Activated CD4-positive, alpha-beta T cell treated with anti-CD3 and anti-CD28 coated beads, Interleukin-10, Interleukin-2, amounts not matched to agents 100 ng/mL and 50 ng/mL, durations not matched to agents 16 hours and 8 hours (primary cell): ENCODE measurements at places on chromosomes 7 and 10.

GRCh38 chr10:110214371-110214826 lies 7.0 kb downstream of the MXI1 start:
- no peak for DNase-seq

DNA sequence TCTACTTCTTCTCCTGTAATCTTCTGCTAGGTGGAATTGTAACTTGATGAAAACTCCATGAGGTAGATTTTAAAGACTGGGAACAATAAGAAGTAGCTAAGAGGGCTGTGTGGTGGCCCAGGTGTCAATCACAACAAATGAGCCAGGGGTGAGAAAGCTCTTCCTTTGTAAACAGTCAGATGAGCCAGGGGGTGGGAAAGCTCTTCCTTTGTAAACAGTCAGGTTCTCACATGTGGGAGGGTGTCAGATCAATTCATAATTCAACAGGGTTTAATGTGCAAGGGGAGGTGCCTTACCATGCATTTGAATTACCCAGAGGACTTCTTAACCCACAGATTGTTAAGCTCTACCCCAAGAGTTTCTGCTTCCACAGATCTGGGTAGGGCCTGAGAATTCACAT lies 312.4 kb upstream of the AUTS2 start:
- DNase-seq: no peak

- no peak for DNase-seq
Observed at GRCh38 chr10:132408823-132409666, 12.0 kb downstream of the PWWP2B start.

GRCh38 chr10:69242040-69242851 lies 22.1 kb downstream of the HKDC1 start:
- DNase-seq: no peak

DNA sequence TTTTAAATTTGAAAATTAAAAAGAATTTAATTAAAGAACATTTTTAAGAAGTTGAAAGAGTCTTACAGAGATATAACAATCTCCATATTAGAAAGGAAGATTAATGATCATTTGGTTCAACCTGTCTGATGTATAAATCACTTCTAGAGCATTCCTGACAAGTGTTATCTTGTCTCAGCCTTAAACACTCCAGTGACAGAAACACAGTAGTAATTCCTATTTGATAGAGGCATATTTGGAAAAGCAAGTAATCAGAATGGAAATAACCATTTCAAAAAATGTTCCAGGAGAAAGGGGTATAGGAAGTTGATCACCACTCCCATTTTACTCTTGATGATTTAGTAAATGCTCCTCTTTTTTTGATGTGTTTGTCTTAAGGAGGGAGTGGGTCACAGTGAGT lies 213.1 kb upstream of the FAM3C start:
- DNase-seq: no peak

DNA sequence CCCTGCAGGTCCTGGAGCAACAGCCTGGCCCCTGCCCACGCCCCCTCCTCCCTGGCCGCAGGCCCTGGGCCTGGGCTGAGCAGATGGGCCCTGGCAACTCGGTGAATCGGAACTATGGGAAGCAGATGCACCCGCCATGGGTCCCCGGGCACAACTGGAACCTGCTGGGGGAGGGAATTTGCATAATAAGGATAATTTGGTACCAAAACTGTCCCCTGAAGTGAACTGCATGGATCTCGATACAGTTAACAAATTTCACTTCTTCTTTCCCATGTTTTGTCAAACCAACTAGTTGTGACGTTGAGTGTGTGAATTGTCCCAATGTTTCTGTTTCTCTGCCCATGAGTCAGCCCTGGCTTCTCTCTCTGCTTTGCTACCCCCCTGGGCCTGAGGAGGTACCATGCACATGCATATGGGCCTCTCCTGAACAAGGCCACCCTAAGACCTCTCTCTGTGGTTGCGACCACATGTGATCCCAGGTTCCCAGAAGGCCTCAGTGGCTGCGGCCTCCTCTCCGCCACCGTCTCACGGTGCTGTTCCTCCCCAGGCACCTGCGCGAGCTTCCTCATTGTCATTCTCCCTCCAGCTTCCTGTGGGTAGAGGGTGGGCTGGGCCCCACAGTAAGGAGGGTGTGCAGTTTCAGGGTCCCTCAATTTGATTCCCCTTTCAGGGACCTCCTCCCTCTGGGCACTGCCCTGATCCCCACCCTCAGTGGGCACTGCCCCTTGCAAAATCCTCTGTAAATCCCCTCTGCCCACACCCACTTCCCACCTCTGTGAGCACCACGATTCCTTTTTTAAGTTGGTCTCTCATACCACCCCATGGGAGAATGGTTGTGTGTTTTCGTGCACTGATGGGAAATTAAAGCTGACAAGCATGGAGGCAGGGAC lies 40.0 kb downstream of the FIGNL1 start:
- no peak for DNase-seq

- DNase-seq: no peak
Observed at GRCh38 chr7:147240468-147240867, 1123.9 kb downstream of the CNTNAP2 start.

DNA sequence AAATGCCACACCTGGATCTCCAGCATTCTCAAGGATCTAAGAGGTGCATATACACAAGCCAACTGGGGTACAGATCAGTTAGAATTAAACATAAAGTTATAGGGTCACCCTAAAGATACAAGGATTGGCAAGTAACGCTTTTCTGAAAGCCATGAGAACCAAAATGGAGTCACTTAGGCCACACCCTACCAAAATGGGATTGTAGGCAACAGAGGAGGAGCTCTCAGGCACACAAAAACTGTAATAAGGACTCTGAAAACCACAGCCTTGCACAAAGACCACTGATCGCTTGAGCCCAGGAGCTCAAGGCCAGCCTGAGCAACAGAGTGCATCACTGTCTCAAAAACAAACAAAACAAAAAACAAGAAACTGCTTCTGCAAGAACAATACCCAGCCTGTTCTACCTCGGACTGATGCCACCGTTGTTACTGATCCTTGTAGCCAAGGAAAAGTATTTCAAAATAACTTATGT lies 35.5 kb downstream of the SVOPL start:
- no peak for DNase-seq

GRCh38 chr10:63409465-63410027 lies 56.2 kb downstream of the JMJD1C start:
- no peak for DNase-seq

GRCh38 chr7:101200504-101200861 lies 353 bp downstream of the MOGAT3 start:
- DNase-seq: no peak

DNA sequence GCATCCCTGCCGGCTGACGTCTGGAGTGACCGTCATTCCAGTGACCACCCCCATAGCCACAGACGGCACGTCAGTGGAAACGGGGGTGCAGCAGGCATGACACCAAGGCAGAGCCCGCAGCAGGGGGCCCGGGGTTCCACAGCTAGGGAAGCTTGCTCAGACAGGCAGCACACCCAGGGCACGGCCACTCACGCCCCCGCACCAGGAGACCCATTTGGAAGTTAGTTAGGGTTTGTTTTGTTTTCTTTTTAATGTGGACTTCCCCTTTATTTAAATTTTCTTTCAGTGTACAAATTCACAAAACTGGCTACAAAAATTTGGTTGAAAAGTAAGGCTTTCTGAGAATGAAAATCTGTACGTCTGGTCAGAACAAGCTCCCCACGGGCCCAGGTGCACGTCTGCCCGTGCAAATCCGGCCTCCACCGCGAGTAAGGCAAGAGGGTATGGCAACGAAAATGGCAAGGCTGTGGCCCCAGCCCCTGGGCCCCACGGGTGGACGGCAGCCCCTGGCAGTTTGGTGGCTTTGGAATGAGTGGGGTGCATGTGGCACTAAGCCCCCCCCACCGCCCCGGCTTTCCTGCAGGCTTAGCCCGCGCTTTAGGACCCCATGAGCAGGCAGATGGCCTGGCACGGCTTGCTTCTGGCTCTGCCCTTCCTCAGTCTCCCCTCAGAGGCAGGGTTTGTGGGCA lies 124.2 kb downstream of the FAM53B start:
- DNase-seq: no peak

DNA sequence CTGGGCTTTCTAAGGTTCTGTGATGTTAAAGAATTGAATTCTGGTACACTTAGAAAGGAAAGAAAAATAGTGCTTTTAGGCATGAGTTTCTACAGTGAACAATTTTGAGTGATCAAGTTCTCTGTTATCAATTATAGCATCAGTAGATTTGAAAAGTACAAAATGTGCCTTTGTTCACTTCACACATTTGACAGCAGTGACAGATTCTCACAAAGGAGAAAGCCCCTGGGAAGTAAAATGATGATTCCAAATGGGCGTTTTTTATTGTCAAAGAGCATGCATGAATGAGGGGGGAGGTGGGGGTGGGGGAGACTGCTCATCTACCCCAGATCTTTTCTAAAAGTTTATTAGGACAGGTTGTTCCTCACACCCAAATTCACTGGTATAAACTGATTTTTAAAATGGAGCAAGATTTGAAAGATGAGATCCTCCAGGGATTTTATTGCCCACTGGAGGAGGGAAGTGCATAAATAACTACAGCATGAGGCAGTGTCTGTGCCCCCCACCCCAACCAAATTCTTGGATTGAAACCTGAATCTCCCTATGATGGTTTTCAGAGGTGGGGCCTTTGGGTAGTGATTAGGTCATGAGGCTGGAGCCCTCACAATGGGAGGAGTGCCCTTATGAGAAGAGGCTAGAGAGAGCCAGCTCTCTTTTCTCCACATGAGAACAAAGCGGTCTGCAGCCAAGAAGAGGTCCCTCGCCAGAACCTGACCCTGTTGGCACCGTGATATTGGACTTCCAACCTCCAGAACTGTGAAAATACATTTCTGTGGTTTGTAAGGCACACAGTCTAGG lies 79.5 kb downstream of the AOAH start:
- DNase-seq: no peak

DNA sequence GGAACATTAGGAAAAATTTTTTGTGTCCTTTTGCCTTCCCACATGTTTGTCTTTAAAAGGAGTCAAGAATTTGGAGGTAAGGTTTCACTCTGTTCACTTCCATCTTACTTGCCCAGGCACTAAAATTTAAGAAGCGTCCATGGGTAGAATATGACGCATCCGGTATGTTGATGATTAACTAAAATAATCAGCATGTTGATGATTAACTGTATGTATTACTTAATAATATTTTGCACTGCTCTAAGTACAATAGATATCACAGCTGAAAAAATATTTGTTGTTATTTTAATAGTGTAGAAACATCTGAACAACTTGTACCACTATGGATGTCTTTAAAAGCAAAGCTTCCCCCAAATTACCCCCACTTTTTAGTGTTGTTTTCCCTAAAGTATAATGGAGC lies 11.5 kb downstream of the ANKRD22 start:
- DNase-seq: no peak

GRCh38 chr7:7913504-7913903 lies 55.1 kb upstream of the GLCCI1 start:
- DNase-seq: no peak

- DNase-seq: no peak
Observed at GRCh38 chr10:76318211-76318610, 886.8 kb downstream of the LRMDA start.

- DNase-seq: no peak
Observed at GRCh38 chr7:117005449-117005848, 52.1 kb downstream of the ST7 start.

- DNase-seq: no peak
Observed at GRCh38 chr10:29039091-29039490, 249.8 kb upstream of the LYZL1 start.

DNA sequence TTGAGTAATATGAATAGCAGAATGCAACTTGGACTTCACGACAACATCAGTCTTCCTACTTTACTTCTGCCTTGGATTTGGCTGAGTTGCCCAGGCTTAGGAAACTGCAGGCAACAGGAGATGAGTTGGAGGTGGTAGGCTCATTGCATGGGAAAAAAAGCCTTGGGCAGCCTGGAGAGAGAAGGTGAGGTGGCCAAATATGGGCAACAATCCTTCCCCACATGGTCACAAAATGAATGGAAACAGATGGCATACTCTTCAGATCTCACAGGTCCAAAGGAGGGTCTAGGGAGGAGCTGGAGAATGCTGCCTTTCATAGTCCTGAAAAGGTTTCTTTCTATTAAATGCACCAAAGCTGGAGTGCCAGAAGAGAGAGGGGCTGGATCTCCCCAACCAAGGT lies 128.6 kb upstream of the AOAH start:
- no peak for DNase-seq

- peak; percentile 9 for DNase-seq
Observed at GRCh38 chr10:97771055-97771891, 526 bp downstream of the SFRP5 start.

- no peak for DNase-seq
Observed at GRCh38 chr10:17088118-17088806, 41.3 kb downstream of the CUBN start.

GRCh38 chr7:102216573-102217314 lies 69.9 kb upstream of the SH2B2 start:
- DNase-seq: no peak

DNA sequence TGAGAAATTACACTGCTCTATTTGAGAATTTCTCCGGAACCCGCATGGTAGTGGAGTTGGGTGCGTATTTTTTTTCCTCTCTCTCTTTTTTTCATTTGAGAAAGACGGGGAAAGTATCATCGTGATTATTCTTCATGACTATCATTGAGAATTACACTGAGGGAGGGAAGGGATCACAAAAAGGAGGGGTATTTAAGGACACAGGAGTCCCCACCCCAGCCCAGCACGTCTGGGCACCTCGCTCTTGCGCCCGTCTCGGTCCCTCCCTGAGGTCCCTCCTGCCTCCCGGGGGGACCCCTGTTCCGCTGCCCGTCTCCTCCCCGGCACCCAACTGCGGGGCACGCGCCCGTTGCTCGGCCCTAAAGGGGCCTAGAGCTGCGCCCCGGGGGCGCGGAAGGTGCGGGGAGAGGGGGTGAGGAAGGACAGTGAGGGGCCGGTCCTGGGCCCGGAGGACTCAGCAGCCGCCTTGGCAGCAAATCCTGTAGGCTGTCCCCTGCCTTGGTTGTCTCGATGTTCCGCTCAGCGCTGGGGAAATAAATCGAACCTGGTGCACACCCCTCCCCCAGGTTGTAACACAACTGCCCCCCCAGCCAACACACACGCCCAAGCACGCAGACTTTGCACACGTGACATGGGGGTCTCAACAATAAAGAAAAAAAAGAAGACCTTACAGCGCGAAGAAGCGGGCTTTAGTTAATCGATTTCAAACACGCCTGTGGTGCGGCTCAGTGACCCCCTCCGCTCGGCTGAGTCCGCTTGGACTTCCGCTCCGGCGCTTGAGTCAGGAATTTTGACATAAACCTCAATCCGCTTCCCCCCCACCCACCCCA lies 18.6 kb upstream of the GATA3 start:
- DNase-seq: no peak

DNA sequence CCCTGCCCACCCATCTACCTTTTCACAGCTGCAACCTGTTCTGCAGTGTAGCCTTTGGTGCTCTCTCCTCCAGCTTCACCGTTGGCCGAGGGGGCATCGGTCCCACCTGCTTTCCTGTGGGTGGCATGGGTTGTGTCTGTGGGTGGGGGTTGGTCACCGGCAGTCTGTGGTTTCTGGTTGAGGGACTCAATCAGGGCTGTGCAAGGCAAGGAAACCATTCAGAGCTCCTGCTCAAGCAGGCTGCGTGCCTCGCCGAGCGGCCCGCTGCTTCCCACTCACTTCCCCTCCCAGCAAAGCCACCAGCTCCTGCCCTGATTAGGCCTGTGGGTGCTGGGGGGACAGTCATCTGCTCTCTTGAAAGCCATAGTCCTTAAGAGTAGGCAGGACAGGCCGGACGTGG lies 9.8 kb downstream of the DNAJB12 start:
- peak; percentile 53 for DNase-seq

GRCh38 chr7:90570373-90570959 lies 25.7 kb upstream of the CDK14 start:
- no peak for DNase-seq

GRCh38 chr10:71985542-71986250 lies 21.5 kb downstream of the CHST3 start:
- peak; percentile 48 for DNase-seq
